Uterus (tissue), 4 donors: ENCODE measurements at places on chromosomes 6 and 20. TPM values are rescaled to one million over a fixed set of nuclear protein-coding genes. Genes with fewer than 3 reads are reported as not detected.
A peak's percentile ranks its signal among the peaks of the same experiment; 100 is the strongest.

Gene TREM2
- total RNA-seq, result not detected

Gene SNAI1
- 15.4 TPM for total RNA-seq

Gene C20orf173
- not detected for total RNA-seq

Gene IMPG1
- total RNA-seq, result 0.14 TPM

Gene PTCRA
- not detected for total RNA-seq

Gene CNKSR3
- 29.6 TPM for total RNA-seq

DNA sequence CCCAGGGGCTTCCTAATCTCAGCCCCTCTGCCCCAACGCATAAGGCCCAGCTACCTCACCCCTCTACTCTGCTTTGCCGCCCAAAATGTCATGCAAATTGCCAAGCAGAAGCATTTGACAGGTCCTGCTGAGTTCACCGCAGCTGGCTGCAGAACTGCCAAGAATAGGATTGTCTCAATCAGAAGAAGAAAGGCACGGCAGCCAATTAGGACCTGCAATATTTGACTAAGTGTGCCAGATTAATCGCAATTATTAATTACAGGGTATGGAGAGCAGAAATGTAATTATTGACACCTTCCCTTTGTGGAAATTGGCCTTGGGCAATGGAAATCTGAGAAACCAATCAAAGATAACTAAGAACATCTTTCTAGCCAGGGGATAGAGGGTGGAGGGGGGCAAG, 318.6 kb downstream of the LRFN2 start:
- DNase-seq, result no peak

- DNase-seq, result no peak
These were observed 49.8 kb downstream of the MAP3K7 start for GRCh38 chr6:90537027-90537426.

- no peak for DNase-seq
These were observed 9.5 kb upstream of the ADGRG6 start for GRCh38 chr6:142292166-142292924.

- no peak for DNase-seq
These were observed 15.5 kb upstream of the ZFP57 start for GRCh38 chr6:29696147-29697125.

- DNase-seq, result peak; percentile 55
These were observed 16.3 kb downstream of the TRAF3IP2 start for GRCh38 chr6:111589366-111589765.

DNA sequence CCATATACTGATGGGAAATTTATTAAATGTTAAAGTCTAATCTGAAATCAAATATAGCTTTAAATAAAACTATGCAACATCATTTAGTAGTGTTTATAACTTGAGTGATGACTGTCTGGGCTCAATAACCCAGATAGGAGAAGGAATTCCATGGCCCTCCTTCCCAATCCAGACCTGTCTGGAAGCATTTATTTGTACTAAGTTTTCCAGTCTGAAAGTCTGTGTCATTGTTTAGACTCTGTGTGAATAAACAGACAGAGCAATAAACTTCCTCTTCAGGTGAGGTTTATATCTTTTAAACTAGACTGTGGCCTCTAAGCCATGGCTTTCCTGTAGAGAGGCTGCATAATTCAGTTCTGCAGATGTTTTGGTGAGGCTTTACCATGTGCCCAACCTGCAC, 176.4 kb downstream of the SOX4 start:
- DNase-seq, result no peak

GRCh38 chr6:5537132-5537531, 275.8 kb downstream of the FARS2 start:
- no peak for DNase-seq

GRCh38 chr6:86010915-86011786, 368.5 kb upstream of the SYNCRIP start:
- DNase-seq, result no peak

- no peak for DNase-seq
These were observed 17.4 kb downstream of the CHRNA4 start for GRCh38 chr20:63343460-63344445.

DNA sequence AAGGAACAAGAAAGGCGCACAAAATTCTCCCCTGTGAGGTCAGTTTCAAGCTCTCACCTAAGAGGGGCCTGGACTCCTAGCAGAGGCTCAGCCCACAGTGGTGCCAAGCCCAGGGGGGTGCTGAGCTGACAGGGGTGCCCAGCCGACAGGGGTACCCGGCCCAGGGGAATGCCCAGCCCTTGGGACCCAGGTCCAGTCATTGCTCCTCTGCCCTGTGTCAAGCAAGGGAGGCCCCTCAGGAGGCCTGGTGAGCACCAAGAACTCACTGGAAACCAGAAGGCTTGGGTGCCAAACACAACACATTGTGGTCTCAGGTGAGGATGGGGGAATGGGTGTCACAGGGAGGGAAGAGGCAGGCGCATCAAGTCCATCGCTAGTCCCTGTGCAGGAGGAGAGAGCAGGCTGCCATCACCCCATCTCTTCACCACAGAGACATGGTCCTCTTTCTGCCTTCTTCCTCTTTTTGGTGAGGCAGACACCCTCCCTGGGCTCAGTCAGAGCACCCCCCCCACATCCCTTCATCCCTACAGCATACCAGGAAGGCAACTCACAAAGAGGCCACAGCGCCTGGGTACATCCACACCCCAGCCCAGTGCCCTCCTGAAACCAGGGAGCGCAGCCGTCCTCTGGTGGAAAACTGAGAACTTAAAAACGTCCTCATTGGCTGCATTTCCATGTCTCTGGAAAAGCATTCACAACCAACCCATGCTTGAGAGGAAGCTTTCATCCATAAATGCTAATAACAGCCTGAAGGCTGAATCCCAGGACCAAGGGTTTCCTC, 111.3 kb downstream of the BANF2 start:
- DNase-seq, result no peak

DNA sequence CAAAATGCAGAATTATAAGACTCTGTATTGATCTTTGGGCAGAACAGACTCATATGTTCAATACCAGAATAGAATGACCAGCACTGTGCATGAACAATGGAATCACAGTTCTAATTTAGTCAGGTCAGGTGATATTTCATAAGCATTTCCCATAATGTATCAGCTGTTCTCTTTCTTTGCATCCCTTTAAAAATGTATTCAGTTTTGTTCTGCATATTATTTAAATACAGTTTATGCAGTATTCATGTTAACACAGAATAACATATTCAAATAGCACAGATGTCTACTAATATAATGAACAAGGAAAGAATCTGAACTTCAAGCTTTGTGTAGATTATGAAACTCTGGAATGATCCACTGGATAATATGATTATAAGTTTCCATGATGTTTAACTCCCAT, 128.5 kb downstream of the LAMP5 start:
- DNase-seq, result no peak

DNA sequence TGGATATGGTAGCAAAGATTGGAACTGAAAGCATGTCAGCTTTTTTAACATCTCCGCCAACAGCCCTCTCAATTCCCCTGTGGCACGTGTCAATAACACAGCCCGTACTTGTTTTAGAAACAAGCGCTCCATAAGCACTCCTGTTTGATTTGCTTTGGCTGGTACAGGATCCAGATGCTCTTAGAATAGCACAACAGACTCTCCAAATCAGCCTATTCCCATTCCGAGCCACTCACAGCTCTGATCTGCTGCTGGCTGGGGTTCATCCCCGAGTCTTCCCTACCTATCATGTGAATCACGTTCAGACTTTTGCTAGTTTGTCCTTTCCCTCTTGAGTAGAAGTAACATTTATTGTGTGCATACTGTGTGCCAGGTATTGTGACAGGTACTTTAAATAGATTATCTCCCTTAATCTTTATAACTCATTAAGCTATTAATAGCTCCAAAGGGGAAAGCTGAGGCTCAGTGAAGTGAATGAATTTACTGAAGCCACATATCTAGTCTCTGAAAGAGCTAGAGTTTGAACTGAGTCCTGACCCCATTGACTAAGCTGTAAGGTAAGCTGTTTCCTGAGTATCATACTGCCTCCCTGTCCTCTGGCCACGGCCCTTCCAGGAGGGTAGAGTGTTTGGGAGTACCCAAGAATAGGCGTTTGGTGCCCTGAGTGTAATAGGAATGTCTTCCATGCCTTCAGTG, 46.7 kb downstream of the RALY start:
- no peak for DNase-seq

GRCh38 chr20:23207826-23208540, 121.9 kb upstream of the CD93 start:
- DNase-seq, result no peak
